Substantia nigra (tissue), 51 donors: ENCODE measurements at places on chromosomes 1 and 21.

DNA sequence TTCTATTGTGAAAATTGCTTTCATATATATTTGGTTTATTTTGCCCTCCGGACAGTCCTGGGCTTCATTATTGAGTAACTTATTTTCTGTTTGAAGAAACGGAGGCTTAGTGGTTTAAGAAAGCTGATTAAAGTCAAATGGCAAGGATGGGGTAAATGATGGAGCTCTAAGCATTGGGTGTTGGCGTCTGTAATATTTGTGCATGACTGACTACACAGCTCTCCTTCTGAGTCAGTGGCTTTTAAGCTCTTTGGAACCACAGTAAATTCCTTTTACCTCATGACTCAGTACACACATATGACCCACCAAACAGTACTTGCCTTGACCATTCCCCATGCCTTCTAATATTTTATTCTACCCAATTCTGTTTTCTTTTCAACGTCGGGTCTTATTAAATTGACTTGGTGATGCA is 21.0 kb downstream of the B3GALT5 start:
- DNase-seq = no peak

GRCh38 chr1:84809023-84809422 is 84.0 kb downstream of the LPAR3 start:
- no peak for DNase-seq

DNA sequence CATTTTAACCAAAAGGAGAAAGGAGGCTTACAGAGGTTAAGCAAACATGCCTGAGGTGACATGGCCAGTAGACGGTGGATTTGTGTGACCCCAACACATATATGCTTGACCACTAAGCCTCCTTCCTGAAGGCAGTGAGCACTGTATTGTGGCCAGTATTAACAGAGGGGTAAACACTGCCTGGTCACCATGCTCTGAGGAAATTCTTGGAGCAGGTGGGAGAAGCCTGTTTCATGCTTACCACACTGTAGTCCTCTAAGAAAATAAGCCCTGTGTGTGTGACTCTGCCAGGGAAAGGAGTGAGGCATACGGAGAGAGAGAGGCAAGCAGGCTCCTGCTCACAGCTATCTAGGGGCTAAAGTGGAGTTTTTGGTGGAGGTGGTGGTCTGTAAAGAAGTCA is 102.7 kb downstream of the KCND3 start:
- DNase-seq = no peak

GRCh38 chr1:154629061-154629674 is 21.2 kb upstream of the ADAR start:
- no peak for DNase-seq

- DNase-seq = no peak
Observed at GRCh38 chr21:35359076-35359475, 310.0 kb upstream of the RUNX1 start.

- DNase-seq = no peak
Observed at GRCh38 chr1:174812016-174812415, 187.7 kb upstream of the CACYBP start.

DNA sequence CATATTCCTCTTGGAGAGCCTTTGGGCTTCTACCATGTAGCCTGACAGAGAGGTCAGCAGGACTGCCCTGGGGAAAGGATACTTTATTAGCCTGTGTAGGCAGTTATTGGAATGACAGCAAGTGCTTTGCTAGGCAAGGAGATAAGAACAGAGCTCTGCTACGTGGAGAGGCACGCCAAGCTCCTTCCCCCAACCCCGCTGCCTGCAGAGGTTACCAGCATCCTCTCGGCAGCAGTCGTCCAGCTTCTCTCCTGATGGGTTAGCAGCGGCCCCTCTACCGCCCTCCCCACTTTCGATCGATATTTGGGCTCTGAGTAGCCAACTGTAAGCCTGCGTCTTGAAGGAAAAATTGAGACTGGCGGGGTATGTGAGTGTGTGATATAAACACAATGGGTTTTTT is 122.3 kb downstream of the DHRS3 start:
- no peak for DNase-seq

GRCh38 chr1:205942631-205943159 is 561 bp downstream of the SLC26A9 start:
- DNase-seq = no peak

DNA sequence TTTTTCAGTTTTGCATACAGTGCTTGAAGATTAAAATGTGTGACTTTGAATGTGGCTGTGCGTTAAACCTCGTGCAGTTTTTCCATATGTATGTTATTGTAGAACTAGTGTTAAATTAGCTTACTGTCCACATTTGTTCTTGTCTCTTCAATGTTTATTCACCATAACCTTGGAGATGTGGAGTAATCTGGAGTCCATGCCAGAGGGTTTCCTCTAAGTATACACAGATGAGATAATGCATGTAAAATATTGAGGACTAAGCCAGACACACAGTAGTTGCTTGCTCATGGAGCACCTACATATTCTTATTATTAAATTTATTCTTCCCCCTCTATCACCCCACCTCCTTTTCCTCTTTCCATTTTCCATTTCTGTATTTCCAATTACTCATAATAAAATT is 7.7 kb upstream of the GIPC2 start:
- no peak for DNase-seq
